ENCODE measurements at places on chromosomes 6 and 20.

GRCh38 chr6:93365445-93365844 is 53.9 kb downstream of the EPHA7 start:
- no peak for DNase-seq

DNA sequence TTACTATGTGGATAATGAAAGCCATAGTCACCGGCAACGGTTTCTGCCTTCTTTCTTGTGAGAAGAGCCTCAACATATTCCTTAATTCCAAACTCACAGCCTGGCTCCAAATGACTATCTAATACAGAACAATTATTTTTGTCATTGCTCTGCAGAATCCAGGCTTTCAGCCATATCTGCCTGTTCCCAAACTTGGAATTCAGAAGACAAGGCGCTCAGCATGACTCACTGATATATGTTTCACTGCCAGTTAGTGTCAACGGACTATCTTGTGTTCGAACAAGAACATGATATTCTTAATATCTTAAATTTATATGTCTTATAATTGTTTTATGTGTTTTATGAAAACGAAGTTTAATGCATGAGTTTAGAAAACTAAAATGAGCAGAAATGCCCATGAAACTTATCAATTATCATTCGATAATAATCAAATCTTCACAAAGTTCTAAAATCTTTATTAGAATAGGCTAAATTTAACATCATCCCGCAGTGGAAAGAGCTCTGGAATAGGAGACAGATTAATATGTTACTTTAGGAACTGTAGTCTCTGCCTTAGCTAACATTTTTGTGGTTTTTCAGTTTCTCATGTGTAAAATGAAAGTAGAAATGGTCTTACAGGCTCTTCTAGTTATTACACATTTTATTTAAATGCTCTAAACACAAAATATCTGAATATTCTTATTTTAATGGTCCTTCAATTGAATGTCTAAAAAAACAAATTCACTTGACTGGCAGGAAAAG is 669.3 kb upstream of the GJE1 start:
- no peak for DNase-seq

- no peak for DNase-seq
These were observed 164.9 kb downstream of the UTRN start for GRCh38 chr6:144449911-144450597.

- DNase-seq = no peak
These were observed 178.9 kb downstream of the UST start for GRCh38 chr6:148925701-148926100.

GRCh38 chr20:2416541-2417212 is 36.0 kb downstream of the TGM6 start:
- peak; percentile 31 for DNase-seq

- DNase-seq = peak; percentile 57
These were observed 296.7 kb downstream of the SAMD5 start for GRCh38 chr6:147805155-147805554.

- no peak for DNase-seq
These were observed 205.8 kb downstream of the ISM1 start for GRCh38 chr20:13426870-13427269.
